Fibroblast of upper back skin (primary cell): ENCODE measurements at places on chromosomes 7 and 10.
A peak's percentile ranks its signal among the peaks of the same experiment; 100 is the strongest.

GRCh38 chr10:132861116-132861691 is 75.3 kb upstream of the NKX6-2 start:
- DNase-seq, result no peak

GRCh38 chr7:318878-319661 is 29.1 kb downstream of the FOXL3 start:
- no peak for DNase-seq

- DNase-seq, result peak; percentile 28
These were observed 116.4 kb upstream of the ASAH2 start for GRCh38 chr10:50367732-50368131.

- peak; percentile 50 for DNase-seq
These were observed 151.8 kb upstream of the YAE1 start for GRCh38 chr7:39414224-39415035.

DNA sequence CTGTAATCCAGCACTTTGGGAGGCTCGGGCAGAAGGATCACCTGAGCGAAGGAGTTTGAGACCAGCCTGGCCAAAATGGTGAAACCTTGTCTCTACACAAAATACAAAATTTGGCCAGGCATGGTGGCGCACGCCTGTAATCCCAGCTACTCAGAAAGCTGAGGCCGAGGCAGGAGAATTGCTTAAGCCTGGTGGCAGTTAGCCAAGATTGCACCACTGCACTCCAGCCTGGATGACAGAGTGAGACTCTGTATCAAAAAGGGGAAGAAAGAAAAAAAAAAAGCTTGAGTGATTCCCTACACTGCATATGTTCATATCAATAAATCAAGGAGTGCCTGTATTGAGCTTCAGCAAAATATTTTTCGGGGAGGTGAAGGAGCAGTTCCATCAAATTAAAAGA is 45.8 kb upstream of the SRRM3 start:
- DNase-seq, result peak; percentile 39

GRCh38 chr10:103894441-103894864 is 23.5 kb downstream of the STN1 start:
- DNase-seq, result no peak

DNA sequence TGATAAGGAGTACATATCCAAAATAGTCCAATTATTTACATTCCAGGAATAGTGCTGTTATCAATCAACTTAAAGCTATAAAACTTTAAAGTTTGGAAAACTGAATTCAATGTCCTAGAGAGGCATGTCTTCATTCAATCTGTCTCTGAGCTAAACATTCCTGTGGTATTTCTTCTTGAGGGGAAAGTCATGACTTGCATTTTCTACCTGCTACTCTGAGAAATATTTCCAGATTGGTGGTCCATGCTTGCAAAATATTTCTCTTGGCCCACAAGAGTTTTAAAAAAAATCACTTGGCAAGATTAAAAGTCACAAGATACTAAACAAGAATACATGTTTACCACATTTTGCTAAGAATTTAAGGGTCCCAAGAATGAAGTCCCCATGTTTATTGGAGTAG is 63.6 kb upstream of the HGF start:
- DNase-seq, result peak; percentile 78

GRCh38 chr7:124992851-124993562 is 63.4 kb upstream of the POT1 start:
- DNase-seq, result peak; percentile 74

GRCh38 chr10:104767745-104768144 is 126.7 kb downstream of the SORCS3 start:
- no peak for DNase-seq

GRCh38 chr10:44060221-44060620 is 324.7 kb downstream of the CXCL12 start:
- DNase-seq, result no peak

DNA sequence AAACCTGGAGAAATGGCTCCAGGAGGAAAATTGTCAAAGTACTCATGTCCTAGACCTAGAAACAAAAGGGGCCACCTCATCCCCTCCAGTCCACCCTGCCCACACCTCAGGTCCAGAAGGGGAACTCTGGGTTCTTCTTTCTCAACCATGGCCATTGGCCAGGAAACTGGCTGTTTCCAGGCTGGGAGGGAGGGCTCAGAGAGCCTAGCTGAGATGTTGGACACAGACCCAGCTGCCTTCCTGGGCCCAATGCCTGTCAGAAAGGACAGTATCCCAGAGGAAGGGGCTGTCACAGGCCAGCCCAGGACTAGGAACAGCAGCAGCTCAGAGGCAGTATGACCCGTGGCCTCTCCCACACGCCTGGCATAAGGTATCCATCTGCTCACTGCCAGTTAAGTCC is 9.6 kb downstream of the GRID1 start:
- no peak for DNase-seq

- DNase-seq, result peak; percentile 16
These were observed 774.1 kb upstream of the AUTS2 start for GRCh38 chr7:68823996-68824780.

- DNase-seq, result no peak
These were observed 202.3 kb downstream of the HERPUD2 start for GRCh38 chr7:35492451-35493175.

DNA sequence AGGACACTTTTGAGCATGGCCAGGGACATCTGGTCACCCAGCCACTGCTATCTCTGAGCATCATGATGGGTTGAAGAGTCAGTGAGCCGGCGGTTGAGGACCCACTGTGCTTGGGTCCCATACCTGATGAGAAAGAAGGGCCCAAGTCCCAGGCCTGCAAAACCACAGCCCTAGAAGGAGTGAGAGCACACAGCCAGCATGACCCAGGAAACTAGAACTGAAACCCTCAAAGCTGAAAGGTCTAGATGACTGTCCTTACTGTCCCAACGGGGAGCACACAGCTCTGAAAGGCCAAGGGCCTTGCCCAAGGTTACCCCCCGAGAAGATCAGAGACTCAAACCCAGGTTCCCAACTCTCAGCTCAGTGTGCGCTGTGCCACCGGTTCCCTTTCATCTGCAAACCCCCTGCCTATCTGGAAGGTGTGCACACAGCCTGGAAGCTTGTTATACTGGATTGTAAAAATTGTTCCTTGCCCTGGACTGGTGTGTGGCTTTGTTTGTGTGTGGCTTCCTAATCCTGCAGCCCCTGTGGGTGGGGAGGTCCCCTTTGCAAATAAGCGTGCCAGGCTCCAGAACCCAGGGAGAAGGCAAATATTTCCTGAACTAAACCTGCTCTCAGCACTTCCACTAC is 22.6 kb upstream of the PSAP start:
- no peak for DNase-seq

GRCh38 chr10:14880229-14880628 is 1.6 kb downstream of the SUV39H2 start:
- DNase-seq, result no peak

- peak; percentile 81 for DNase-seq
These were observed 992 bp upstream of the IGF2BP3 start for GRCh38 chr7:23471106-23471859.

DNA sequence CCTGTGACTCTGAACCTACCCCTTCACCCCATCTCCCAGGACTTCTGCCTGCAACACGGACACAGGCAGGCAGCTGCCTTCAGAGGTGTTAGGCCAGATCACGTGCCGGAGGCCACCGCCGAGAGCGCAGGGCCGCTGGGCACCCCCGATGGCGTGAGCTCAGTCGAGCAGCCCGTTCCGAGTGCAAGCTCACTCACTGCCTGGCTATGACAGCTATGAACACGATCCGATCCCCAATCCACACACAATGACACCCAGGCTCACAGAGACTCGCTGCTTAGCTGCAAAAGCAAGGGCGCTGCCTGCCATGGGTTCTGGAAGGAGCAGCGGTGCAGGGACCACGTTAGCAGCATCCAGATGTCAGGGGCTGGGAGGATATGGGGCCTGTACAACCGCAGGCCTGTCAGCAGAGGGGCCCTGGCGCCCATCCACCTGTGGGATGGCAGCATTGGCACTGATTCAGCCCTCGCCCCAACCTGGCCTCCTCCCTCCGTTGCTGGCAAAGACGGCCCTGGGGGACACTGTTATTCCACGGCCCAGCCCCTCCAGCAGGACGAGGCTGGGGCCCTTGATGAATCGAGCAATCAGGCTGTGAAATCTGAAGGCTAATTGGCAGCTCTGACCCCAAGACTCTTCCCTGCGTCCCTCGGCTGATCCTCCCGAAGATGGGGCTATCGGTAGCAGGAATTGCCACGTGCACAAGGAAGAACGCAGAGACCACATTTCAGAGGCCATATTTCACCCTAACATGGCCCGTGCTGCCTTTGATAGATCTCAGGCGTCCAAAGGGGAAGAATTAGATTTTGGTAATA is 230.1 kb downstream of the ELFN1 start:
- DNase-seq, result no peak

DNA sequence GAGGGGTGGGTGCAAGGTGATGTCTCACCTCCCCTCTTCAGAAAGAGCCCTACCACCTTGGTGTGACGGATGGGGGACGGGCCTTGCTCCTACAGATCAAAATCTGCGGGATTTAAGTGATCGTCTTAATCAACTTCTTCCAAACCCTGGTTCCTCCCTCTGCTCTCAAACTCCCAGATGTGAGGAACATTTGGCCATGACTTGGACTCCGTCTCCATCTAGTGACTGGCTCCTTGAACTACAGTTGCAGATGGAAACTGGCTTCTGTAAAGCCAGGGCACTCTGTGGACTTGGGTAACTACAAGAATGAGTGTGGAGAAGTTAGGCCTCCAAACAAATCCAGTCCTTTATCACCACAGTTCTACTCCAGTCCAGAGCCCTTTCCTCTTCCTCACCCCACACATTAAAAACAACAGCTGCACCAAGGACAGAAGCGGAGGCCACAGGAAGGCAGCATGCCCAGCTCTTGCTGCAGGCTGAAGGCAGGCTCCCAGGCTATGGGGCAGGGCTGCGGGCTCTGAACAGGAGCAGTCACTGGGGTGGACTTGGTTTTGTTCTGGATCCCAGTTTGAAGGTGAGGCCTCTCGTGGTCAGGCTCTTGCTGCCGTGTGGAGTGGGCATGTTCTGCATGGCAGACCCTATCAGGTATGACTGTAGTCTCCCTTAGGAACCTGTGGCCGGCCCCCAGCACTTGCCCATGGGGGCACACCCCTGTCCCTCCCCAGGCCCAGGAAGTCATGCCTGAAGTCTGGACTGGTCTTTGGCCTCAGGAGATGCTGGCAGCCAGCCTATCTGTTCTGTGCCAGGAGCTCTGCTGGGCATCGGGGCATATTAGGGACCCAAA is 79.4 kb downstream of the VWC2 start:
- peak; percentile 34 for DNase-seq

DNA sequence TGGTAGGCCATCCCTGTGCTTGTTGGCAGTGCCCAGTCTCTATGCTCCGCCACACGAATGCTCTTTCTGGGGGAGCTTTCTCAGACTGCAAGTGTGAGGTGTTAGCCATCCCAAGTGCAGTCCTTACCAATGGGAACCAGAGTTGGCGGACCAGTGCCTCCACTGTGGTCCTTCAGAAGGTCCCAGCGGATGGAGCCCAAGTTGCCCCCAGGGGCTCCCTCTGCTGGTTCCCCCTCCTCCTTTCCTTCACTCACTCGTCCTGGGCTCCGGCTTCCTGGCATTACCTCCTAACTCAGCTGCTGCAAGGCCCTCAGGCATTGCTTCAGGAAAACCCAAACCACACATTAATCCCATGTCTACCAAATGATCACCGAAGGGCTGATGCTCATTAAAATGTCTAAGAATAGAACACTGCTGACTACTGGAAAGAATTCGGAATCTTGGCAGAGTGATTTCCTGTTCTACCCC is 139.8 kb downstream of the CUBN start:
- peak; percentile 90 for DNase-seq

DNA sequence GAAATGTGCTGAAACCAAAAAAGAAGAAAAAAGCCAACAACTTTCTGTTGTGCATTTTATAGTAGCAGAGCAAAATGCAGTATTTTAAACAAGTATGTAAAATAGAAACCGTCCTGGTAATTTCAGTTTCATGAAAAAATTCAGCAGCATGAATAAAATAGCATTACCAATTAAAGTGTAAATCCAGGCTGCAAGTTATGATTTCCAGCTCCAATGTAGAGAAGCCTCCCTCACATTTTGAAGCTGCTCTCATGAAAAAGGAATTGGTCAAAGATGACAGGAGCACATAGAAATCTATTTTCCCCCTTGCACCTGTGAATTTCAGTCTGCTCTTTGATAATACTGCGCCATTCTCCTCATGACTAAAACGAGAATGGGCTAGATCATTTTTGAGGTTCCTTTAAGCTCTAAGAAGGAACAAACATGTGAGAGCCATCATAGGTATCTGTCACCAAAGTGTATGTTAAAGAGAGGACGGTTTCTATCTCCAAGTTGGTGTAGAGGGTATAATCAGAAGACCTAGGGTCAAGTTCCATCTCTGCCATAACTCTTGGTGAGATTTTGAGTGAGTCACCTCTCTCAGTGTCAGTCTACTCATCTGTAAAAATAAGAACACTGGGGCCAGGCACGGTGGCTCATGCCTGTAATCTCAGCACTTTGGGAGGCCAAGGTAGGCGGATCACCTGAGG is 107.5 kb downstream of the MTPAP start:
- DNase-seq, result no peak

DNA sequence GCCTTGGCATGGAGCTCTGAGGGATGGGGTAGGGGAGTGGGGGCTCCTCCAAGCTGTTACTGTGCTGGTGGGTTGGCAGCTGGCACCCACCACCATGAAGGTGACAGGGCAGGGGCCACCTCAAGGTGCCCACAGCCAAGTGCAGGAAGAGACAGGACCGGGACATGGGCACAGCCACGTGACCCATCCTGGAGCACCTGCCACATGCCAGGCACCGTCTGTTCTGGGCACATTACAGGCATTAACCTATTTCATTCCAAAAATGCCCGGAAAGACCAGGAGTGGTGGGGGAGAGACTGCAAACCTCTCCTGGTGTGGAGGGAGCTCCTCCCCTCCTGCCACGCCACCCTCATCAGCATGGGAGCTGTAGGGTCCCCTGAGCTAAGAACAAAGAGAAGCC is 56.7 kb downstream of the CAMK2B start:
- DNase-seq, result no peak

DNA sequence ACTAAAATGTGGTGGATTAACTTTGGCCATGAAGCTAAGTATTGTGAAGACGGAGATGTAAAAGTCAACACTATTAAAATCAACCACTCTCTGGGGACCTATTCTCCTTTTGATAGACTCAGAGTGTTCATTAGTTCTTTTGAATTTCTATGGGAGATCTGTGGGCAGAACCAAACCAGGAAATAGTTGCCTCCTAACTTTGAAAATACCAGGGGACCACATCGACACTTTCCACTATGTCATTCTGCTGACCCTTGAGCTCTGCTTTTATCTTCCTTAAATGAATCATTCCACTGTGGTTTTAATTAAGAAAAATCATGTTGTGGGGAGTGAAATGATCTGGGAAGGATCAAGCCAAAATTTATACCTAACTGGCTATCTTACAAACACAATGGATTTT is 960.5 kb downstream of the GATA3 start:
- no peak for DNase-seq

DNA sequence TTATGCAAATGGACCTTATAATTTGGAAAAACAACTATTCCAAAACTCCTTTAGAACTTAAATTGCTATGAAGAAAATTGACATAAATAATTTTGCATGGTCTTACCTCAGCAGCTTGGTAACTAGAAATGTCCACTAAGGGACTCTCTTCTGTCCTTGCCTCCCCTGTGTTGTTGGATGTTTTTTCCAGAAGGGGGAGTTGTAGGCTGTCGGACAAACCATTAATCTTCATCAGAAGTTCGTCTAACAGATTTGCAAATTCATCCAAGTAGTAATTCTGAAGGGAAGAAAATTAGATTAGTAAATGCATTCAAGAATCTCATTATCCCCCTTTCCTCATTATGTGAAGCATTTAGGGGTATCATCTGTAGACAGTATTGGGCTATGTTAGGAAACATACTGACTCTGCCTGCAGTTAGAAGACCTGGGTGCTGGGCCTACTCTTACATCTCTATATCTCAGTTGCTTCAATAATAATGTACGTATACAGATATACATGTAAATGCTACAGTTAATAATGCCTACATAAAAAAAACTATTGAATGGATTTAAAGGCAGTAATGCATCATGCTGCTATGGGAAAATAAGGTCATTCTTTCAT is 155.6 kb downstream of the PKD1L1 start:
- no peak for DNase-seq
